ENCODE measurements at places on chromosomes 3 and 15.

DNA sequence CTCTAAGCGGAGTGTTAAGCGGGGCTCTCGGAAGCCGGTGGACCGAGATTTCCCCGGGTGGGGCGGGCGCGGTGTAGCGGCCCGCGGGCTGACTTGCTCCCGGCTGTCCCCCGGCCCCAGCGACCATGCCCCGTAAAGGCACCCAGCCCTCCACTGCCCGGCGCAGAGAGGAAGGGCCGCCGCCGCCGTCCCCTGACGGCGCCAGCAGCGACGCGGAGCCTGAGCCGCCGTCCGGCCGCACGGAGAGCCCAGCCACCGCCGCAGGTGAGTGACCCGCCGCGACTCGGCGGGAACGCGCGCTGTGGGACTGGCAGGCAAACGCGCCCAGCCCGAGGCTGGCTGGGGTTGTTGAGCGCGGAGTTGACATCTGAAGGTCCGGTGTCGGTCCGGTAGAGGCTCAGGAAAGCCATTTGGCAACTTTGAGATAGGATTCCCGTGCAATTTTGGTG lies 1.3 kb downstream of the SMC4 start:
- peak; percentile 36 for DNase-seq

DNA sequence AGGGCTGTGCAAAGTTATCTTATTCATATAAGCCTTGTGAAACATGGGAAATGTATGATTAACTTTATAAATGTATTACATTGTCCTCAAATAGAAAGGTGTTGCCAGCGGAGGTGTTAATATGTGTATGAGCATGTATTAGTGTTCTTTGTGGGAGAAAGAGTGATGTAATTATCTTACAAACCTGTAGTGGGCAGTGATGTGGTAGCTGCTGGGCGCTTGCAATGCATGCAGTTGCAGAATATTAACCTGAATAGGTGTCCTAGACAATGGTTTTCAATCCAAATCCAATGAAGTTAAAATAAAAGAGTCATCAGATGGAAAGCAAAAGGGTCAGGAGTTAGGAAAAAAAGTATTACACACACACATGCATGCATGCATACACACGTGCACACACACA lies 881.3 kb upstream of the CADM2 start:
- DNase-seq: no peak

DNA sequence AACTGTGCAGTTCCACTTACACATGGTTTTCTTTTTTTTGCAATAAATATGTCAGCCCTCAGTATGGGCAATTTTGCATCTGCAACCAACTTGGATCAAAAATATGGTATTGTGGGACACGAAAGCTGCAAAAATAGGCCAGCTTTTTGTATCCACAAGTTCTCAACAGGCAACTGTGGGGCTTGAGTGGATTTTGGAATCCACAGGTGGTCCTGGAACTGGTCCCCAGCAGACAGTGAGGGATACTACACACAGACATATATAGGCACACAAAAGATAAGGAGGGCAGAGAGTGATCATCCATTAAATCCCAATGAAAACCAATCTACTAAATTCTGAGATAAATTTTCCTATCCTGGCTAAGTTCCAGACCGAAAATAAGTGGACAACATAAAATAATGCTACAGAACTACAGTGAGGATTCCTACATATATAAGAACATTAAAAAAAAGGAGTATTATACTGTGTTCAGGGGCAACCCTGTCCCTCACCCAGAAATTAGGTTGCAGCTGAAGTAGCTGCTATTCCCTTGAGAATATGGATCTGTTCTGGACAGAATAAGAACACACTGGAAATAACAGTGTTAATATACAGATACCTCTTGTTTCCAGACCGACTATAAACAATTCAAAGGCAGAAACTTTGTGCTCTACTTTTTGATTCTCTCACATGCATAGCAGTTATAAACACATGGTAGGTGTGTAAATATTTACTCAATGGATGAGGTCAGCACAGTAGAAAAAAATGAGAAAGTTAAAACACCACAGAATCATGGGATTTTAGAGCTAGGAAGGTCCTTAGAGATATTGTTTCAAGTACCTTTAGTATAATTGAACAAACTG lies 25.4 kb downstream of the DENND4A start:
- peak; percentile 34 for DNase-seq

GRCh38 chr3:55066551-55067047 lies 138.7 kb upstream of the LRTM1 start:
- no peak for DNase-seq

DNA sequence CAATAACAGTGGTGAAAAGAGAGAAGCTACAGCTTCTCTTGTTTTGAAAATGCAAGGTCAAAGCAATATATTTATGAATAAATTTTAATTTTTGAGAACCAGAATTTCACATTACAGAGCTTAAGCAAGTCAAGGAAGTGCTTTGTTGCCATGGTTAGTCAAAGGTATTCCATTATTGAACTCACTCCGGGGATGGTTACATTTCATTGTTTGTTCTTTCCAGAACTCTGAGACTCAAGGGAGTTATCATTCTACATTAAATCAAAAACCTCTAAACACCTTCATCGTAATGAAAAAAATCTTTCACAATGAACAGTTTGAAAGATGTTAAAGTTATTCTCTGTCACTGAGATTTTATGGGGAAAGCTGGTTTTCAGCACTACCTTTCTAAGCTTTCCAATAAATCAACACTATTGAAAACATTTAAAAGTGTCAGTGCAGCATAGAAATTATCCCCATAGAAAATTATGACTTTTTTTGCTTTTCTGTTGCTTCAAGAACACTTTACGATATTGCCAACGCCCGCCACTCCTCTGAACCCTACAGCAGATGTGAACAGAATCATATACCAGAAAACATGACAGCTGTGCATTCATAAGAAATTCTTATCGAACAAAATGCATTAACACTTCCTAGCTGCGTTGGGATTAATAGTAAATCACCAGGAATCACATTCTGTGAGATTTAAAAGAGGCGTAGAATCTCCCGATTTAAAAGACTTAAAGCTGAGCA lies 83.0 kb downstream of the OTOL1 start:
- no peak for DNase-seq

DNA sequence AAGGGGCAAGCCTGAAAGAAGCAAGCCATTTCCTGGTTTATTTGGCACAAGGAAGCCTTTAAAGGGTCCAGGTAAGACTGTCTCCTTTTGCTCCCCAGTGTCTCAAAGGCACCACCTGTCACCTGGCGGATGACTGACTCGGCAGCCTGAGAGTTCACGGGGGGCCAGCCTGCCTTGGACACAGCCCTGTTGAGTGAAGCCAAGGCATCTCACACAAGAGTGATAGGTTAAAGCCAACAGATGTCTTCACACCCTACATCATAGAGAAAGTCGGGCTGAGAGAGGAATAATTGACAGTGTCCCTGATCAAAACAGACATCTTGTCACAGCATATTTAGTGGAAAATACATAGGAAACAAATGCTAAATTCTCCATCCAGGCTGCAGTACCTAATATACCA lies 28.2 kb upstream of the LIPC start:
- DNase-seq: no peak

- no peak for DNase-seq
Observed at GRCh38 chr15:80490431-80490990, 86.3 kb downstream of the ARNT2 start.

DNA sequence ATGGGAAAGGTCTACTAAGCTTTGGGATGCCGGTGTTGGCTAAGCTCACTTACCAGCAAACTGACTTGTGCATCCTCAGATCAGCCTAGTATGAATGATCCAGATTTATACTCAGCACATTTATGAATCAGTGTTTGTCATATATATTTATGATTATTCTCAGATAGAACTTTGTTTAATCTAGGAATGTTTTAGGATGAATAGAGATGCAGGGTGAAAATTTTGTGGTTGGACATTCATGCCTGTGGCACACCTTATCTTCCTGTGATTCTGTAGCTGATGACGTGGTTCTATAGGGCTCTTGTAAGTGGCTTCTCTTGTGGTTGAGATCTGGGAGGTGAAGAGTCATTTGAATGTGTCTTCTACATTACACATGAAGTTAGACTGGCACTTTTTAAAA lies 11.4 kb downstream of the CDIN1 start:
- DNase-seq: no peak

- no peak for DNase-seq
Observed at GRCh38 chr3:55337641-55338180, 149.4 kb downstream of the WNT5A start.

GRCh38 chr3:193981504-193981903 lies 154.4 kb upstream of the HES1 start:
- DNase-seq: no peak

GRCh38 chr3:71978150-71978721 lies 193.3 kb upstream of the PROK2 start:
- no peak for DNase-seq

- DNase-seq: no peak
Observed at GRCh38 chr15:62444104-62445022, 279.3 kb upstream of the C2CD4B start.

DNA sequence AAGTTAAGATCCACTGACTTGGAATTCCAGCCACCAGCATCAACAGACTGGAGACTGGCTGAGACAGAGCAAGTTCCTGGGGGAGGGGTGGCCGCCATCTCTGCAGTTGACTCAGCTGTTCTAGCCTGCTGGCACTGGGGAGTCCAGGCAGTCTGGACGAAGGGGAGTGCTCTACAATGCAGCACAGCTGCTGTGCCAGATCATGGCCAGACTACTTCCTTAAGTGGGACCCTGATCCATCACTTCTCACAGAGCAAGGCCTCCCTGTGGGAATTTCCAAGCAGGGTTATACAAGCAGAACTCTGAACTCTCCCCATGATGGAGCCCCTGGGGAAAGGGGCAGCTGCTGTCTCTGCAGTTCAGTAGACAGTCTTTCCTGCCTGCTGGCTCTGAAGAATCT lies 35.2 kb downstream of the PYGO1 start:
- no peak for DNase-seq

DNA sequence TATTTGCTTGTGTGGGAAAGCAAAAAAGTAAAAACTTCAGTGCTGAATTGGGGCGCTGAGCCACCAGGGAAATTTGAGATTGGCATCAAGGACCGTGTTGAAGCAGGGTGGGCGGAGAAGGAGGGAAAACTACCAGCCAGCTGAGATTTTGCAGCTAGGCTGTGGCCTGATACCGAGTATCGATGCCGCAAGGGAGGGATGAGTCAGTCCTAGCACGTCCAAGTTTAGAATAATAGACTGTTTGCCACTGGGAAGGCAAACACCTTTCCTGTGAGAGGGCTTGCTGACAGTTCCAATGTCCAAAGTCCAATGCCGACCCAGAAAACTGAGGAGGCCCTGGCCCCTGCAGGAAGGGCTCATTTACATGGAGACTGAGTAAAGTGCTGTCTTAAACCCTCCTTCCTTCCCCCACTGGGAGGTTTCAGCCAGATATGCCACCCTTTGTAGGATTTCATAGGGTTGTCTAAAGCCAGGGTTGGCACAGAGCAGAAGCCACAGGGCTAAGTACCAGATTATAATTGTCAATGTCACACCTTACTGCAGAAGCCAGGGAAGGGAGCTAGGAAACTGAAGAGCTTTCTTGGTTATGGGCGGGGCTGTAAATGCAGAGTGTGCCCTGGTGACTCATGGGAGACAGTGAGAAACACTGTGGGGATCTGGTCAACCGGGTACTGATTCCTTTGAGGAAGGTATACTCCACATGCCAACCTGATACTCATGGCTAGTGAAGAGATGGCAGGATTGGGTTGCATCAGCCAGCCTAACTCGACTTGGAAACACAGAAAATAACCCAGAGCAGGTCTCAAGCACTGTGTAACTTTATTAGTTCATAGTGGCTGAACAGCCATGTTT lies 28.4 kb upstream of the PIK3CB start:
- DNase-seq: peak; percentile 91

DNA sequence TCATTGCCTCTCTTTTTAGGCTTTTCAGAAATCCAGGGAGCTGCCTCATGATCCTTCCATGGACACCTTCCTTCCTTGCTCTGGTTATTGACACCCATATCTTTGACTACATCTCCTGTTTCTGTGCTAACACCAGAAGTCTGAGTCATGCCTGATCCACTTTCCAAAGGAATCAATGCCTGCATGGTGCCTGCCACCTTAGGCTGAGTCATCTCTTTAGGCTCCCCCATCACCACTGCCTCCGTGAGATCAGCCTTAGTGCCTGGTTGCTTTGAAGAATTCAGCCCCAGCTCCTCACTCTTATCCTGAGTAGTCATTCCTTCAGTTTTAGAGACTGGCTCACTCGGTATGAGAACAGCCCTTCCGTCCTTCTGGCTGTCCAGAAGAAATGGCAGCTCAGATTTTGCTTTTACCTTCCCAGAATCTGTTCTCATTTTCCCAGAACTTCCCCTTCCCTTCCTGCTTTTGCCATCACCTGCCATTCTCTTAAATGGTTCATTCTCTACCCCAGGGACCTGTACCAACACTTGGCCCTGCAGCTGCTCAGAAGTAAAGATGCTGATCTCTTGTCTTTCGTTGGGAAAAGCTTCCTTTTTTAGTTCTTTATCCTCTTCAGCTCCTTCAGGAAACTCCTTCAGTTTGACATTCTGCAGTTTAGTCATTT lies 105.3 kb downstream of the MAP4 start:
- peak; percentile 5 for DNase-seq

DNA sequence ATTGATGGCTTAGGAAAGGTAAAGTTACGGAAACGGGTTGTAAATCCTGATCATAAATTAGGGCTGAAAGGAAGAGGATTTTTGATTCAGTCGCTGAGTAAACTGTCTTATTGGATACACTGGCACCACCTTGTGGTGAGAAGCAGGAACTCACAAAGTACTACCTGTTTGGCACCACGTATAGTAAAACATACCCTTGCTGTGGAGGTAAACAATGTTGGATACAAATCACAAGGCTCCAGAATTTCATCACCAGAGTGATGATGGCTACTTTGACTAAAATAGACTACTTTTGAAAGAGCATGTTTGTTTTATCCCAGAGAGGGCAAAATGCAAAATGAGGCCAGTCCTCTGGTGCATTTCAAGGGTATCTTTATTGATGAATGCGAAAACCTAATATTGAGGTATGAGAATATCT lies 216.9 kb downstream of the IGSF11 start:
- DNase-seq: peak; percentile 69

DNA sequence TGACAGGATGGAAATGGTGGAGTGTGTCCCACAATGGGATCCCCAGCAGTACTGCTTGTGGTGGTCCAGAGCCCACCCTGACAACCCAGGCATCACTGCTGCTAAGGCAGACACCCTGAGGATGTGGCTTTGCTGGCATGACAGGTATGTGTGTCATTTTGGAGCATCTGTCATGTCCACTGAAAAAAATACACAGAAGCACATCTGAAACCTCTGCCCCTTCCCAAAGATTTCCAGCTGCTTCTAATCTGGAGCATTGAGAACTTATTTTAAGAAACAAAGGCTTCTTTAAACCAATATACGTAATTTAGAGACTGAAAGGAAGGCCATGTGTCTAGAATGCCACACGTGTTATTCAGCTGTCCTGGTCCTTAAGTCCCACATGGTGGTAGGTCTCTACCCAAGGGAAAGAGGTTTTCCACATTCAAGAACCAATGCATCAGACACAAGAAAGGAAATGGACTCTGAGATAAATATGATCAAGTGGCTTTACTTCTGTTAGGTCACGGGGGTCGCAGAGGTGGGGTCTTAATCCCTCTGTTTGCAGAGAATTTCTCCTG lies 88.3 kb downstream of the PDZRN3 start:
- no peak for DNase-seq

GRCh38 chr15:71713191-71713809 lies 97.1 kb upstream of the NR2E3 start:
- DNase-seq: no peak
